Pons (tissue), 1 donor: ENCODE measurements at places on chromosomes 4 and X.

- DNase-seq, result no peak
These were observed 97.8 kb downstream of the KDR start for GRCh38 chr4:55027596-55027995.

GRCh38 chr4:25993395-25994185 lies 79.6 kb downstream of the SMIM20 start:
- DNase-seq, result no peak

DNA sequence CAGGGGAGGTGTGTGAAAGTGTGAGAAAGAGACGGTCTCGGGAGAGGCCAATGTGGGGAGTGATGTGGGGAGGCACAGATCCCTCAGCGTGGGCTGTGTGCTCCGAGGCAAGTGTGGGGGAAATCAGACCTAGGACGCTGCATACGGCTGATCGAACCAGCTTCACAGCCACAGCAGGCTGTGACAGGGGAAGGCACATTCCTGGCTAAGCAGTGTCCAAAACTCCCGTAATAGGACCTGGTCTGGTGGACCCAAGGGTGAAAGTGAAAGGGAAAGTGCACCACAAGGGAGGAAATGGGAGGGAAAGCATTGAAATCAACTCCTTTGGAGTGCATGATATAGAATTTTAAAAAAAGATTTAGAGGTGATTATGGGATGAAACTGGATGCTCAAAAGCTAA lies 10.9 kb upstream of the RHOXF2 start:
- DNase-seq, result no peak

DNA sequence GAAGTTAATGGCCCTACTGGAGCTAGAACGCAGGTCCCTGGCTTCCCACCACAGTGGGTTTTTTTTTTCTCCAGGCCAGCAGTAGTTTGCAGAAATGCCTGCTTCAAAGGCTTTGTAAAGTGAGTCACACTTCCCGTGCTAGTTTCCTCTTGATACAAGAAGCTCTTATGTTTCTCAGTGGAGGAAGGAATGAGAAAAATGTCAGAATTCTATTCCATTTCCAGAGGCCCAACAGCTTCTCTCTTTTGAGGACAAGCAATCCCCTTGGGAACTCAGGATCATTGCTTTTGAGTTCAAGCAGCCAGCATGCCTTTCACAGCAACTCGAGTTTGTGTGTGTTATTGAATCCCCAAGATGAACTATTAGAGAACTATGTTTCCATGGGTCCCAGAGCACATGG lies 134.3 kb downstream of the GUCY2F start:
- DNase-seq, result no peak

GRCh38 chrX:39633293-39633692 lies 464.5 kb downstream of the BCOR start:
- no peak for DNase-seq

DNA sequence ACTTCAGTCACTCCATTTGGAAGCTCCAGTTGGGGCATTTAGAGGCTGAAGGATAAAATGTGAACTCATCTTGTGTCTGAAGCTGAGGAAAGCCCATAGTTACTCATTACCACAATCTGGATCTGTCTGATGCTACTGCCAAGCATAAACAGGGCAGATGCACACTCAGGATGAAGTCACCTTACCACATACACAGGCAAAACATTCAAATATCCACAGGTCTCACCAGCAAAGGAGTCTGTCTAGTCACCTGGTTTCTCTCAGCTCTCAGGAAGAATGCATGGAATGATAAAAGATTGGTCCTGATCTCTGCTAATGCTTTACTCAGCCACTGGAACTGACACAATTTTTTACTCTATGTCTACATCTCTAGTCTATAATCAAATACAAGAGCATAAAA lies 13.0 kb upstream of the ODAPH start:
- DNase-seq, result no peak
